ENCODE measurements at places on chromosomes 3 and 15.

- DNase-seq = no peak
These were observed 66.0 kb downstream of the RBMS3 start for GRCh38 chr3:29346828-29347227.

- DNase-seq = no peak
These were observed 51.8 kb downstream of the MITF start for GRCh38 chr3:69791106-69791505.

- DNase-seq = no peak
These were observed 8.1 kb upstream of the LRRC2 start for GRCh38 chr3:46574243-46574646.

DNA sequence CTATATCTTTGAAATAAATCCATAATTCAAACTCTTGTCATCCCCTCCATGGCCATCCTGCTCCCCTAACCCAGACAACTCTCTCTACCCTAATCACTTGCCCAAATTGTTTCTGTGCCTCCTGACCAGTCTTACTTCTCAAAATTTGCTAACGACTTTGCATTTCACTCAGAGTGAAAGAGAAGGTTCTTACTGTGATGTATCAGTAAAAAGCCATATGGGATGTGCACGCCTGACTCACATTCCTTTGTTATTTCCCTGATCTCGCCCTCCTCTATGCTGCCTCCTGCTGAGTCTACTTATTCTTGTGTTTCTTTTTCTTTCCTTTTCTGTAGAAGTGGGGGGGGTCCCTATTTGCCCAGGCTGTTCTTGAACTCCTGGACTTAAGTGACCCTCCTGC lies 487.2 kb upstream of the FRG2C start:
- no peak for DNase-seq

- no peak for DNase-seq
These were observed 265.8 kb downstream of the TAFA4 start for GRCh38 chr3:68666429-68667136.

DNA sequence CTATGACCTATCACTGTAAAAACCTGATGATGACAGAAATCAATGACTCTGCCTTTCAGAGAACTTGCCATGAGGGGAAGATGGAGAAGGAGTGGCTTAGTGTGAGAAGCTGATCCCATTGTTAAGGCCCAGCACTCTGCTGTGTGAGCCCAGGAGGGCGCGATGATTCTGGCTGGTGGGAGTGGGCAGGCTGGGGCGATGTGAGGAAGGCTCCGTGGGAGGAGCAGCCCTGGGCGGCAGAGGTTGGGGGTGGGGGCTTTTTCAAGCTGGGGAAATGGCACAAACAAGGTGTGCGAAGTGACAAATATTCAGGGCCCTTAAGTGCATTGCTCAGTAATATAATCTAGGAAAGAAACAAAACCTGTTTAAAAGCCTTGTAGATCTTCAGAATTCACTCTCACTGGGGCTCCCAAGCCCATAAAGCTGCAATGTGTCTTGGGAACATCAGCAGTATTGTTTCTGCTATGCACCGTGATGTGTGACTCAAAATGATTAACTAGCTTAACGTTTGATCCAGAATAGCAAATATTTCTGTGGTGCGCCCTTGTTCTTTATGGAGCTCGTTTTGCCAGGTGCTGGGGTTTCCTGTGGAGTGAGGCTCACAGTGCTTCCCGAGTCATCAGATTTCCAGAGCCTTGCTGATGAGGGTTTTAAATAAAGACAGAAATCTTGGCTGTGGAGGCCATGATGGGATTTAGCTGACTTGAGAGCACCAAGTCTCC lies 141.0 kb downstream of the CHDH start:
- no peak for DNase-seq

DNA sequence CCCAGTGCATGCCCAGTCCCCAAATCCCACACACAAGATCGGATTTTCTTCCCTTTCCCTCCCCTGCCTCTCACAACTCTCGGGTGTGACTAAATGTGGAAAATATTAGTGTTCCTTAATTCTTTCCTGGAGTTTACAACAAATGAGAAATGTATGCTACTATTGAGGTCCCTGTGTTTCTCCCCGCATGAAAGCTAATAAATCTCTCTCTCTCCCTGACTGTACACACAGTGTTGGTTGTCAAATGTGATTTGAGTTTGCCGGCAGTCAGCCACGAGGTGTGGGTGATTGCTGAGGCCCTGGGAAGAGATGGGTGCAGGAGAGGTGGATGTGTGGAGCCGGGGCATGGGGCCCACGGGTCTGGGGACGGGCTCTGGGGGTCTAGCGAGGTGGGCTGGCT lies 161.4 kb upstream of the IQSEC1 start:
- no peak for DNase-seq

- no peak for DNase-seq
These were observed 596.7 kb downstream of the PDCD6IP start for GRCh38 chr3:34394978-34395748.

GRCh38 chr3:54836871-54837270 lies 91.0 kb downstream of the LRTM1 start:
- DNase-seq = no peak

GRCh38 chr15:28896951-28897350 lies 11.2 kb downstream of the APBA2 start:
- DNase-seq = no peak

- no peak for DNase-seq
These were observed 16.3 kb upstream of the ERC2 start for GRCh38 chr3:56484525-56485032.

DNA sequence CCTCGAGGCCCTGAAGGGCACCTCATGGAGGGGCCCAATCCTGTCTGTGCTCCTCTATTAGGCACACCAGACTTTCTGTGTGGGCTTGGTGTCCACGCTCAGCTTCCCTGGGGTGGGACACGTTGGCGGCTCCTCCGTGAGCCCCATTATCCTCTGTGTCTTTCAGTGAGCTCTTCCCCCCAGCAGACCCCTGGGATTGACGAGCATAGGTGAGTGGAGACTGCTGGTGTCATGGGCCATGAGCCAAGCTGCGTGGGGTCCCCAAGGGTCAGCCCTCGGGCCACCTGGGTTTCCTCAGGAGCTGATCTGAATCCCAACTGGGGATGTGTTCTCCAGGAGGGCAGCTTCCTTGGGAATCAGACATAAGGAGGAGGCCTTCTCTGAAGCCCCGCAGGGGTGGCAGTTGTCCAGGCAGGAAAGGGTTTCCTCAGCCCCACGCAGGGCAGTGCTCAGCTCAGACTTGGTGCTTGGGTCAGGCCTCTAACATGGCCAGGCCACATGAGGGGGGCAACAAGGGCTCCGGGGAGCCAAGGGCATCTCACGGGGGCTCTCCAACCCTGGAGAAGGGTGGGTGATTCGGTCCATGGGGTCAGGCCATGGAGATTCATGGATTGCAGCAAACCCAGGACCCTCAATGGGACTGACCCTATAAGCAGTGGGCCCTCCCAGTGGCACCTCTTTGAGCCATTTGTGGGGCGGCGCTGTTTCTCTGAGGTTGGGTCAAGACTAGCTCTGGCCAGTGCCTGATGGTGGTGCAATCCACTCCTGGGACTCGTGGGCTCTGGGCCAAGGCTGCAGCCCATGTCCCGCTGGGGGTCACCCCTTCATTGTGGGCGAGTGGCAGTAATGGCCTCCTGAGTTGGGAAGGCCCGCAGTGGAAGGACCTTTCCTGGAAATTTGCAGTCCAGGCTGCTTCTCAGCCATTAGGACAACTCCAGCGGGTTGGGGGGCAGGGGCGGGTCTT lies 222.5 kb downstream of the SNRPN start:
- DNase-seq = no peak

- no peak for DNase-seq
These were observed 157.6 kb downstream of the ATP10A start for GRCh38 chr15:25705433-25706115.

DNA sequence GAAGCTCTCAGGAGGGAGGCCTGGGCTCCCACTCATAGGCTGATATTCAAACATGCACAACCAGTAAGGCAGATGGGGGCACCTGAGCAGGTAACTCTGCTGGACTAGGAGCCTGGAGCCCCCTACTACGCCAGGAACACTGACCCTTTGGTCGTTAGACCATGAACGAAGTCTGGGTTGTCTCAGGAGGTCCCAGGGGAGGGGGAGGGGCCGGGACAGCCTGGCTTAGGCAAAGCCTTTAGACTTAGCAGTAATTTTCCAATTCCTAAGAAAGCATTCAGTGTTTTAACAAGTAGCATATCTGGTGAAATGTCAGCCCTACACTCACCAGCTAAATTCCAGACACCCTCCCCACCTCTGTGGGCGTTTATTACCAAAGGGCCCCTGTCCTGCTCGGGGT lies 67.4 kb upstream of the ST8SIA2 start:
- no peak for DNase-seq

DNA sequence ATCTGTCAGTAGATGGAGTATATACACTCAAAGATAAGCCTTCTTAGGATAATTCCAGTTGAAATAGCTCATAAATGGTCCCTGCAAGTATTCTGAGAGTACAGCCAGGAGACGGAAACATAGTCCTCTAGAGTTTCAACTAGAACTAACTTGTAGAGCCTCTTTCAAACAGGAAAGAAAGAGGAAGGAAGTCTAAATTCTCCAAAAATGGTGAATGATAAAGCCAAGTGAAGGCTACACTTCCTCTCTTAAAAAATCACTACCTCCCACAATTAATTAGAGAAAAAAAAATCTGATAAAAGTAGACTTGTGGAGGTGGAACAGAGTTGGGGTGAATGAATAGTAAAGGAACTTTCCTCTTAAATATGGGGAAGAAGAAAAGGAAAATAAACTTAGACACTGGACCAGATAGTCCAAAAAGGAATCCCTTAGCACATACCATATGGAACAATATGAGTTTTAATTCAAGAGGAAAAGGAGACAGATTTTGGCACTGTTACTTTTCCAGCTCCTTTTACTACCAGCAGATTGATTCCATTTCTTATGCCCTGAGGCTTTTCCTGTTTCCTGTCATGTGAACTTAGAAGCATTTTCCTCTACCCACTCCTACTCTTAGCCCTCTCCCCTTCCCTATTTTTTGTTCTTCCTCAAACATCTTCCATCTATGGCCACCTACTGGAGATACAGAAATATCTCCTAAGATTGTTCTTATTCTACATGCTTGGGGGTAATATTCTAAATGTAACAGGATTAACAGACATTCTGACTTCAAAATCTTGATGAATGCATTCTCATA lies 207.6 kb downstream of the CHST2 start:
- no peak for DNase-seq

DNA sequence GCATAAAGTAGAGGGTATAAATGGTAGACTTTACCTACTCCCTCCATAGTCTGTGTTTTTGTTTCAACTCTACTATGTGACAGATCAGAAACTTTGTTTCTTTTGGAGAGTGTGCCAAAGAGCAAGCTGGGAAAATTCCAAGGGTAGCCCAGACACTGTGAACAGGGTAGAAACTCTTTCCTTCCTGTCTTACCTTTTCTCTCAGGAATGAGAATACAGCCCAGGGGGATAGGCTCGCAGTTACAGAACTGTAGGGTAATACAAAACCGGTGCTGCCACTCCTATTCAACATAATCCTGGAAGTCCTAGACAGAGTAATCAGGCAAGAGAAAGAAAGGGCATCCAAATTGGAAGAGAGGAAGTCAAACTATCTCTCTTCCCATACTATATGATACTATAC lies 256.3 kb downstream of the CPNE4 start:
- no peak for DNase-seq

DNA sequence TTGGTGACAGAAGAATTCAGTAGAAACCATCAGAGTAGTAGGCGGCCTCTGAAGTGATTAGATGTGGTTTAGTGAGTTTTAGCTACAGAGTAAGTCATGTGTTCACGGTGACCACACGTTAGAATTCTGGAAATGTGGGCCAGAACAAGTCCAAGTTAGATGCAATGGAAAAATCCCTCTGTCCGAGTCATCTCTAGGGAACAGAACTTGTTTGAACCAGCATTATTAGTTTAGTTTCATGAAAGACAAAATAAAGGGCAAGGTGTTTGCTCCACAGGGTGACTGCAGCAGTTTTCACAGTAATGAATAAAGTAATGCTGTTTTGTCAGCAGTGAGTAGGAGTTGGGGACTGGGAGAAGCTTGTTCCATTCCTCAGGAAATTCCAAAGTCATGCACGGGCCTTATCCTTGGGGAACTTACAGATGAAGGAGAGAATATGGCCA lies 100.2 kb downstream of the CGNL1 start:
- no peak for DNase-seq

- DNase-seq = no peak
These were observed 32.7 kb downstream of the C3orf70 start for GRCh38 chr3:185120126-185120525.

DNA sequence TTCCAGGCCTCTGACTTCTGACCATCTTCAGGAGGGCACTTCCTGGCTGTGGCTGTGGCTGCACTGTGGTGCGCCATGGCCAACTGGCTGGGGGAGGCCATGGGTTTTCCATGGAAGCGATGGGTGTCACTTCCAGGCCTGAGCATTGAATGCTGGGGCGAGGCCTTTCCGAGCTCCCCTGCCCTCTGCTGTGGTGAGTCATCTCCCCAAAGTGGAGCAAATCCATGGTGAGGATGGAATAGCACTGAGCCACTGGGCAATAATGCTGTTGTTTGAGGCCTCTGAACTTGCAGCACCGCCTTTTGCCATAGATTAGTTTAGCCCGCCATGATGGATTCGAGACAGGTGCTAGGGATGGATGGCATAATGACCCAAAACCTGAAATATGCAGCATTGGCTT lies 155.5 kb downstream of the GABRG3 start:
- no peak for DNase-seq

DNA sequence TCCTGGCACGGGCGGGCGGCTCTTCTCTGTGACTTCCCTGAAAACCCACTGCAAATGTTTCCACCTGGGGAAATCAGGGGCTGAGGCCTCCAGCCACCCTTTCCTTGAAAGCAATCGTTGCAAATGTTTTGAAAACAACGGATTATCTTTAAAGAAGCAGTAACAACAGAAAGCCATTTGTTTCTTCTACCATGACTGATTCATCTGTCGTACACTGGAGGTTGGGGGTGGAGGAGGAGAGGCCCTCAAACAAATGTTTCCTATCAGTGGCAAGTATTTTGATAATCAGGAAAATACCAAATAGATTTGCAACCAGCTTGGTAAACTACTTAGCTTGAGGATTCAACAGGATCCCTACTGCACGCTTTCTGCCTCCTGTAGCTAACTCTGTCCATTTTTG lies 114.9 kb downstream of the PDZRN3 start:
- DNase-seq = no peak

DNA sequence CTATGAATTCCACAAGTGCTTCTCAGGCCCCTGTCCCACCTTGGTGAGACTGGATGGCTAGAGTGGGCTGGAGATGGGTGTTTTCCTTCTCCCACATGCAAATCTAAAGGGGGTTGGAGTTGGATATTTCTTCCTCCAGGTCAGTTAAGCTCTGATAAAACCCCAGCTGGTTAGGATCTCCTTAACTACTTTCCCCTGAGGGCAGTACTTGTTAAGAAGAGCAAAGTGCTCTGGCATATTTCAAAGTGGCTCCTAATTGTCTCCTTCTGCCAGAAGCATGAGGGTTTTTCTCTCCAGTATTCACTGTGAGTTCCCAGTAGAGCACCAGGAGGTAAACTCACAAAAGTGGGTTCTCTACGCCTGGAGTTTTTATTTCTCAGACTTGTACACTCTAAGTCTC lies 31.4 kb downstream of the COL6A6 start:
- no peak for DNase-seq
